SK-MEL-5 (cell line): ENCODE measurements at places on chromosomes 4 and X.
A peak's percentile ranks its signal among the peaks of the same experiment; 100 is the strongest.

DNA sequence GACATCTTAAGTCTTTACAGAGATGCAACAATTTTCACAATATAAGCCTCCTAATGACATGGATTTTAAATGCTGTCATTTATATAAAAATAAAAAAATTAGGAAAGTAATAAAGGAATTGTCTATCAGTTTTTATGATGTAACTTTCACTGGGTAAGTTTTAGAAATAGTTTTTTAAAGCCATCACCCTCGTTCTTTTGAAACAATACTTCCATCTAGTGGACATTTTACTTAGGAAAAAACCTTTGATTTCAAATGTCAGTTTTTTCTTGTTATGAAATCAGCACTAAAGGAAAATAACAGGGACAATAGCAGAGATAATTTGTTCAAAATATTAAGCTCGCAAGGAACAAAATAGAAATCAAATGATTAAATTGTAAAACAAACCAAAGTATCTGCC, 24.3 kb upstream of the NDNF start:
- DNase-seq, result peak; percentile 38

DNA sequence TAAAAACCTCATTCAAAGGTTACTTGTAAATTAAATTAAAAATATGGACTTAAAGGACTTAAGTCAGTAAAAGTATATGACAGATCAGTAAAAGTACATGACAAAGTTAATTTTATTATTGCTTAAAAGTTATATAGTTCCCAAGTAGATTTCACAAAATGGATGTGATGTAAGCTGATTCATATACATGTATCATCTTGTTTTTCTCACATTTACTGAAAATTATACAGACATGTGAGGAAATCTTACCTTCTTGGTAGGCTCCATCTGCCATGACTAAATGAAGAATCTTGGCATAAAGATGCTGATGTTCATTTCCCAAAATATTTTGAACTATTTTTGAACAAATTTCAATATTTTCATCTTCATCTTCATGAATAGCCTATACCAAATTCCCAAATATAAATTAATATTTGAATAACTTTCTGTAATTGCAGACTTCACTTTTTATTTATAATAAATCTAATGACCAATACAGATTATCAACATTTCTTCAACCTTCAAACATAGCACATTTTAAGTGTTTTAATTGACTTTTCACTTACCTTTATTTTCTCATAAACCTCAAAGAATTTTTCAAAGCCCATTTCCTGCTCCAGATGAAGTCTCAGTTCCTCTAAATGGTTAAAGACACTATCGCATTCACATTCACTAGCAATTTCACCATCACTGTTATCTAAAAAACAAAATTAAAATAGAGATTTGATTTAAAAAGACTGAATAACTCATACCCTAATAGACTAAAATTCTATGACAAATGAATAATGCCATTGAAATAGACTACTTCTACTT, 129.4 kb upstream of the SH3RF1 start:
- DNase-seq, result no peak

DNA sequence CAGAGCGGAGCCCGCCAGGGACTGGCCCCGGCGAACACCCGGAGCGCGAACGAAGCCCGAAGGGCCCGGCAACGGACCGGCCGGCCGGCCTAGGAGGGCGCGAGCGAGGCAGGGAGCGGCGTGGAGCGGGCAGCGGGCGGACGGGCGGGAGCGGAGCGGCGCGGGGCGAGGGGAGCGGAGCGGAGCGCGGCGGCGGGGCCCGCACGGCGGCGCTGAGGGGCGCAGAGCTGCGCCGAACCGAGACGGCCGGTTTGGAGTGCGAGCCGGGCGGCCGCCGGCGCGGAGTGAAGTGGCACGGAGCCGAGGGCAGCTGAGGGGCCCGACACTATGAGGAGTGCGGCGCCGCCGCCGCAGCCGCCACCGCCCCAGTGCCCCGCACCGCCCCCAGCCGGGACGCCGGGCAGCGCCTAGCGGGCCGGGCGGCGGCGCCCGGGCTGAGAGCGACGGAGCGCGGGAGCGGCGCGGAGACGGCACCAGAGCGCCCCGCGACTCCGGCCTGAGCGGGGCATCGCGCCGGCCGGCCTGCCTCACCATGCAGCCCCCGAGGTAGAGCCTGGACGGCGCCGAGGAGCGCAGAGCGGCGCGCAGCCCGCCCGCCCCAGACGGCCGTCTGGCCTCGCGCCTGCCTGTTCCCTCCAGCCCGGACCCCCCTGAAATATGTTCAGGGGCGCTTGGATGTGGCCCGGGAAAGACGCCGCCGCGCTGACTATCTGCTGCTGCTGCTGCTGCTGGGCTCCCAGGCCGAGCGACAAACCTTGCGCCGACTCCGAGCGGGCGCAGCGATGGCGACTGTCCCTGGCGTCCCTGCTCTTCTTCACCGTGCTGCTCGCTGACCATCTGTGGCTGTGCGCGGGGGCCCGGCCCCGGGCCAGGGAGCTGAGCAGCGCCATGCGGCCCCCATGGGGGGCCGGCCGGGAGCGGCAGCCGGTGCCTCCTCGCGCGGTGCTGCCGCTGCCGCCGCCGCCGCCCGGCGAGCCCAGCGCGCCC, 793 bp downstream of the NALF2 start:
- DNase-seq, result no peak

- no peak for DNase-seq
Observed at GRCh38 chrX:105273326-105273725, 52.8 kb upstream of the TEX13A start.

- no peak for DNase-seq
Observed at GRCh38 chr4:112403101-112403945, 106.2 kb downstream of the ALPK1 start.

GRCh38 chr4:20431543-20431951, 179.8 kb downstream of the SLIT2 start:
- no peak for DNase-seq

- DNase-seq, result no peak
Observed at GRCh38 chrX:52422884-52423283, 54.1 kb downstream of the XAGE2 start.

- DNase-seq, result peak; percentile 8
Observed at GRCh38 chr4:173009129-173009823, 159.3 kb upstream of the GALNT7 start.
